ENCODE measurements at places on chromosomes 2 and 18. TPM values are rescaled to one million over a fixed set of nuclear protein-coding genes. Genes with fewer than 3 reads are reported as not detected.

Gene POMC
- total RNA-seq: 0.54 TPM

Gene CRYGD
- total RNA-seq: not detected

Gene QPCT
- total RNA-seq: not detected

Gene GKN2
- not detected for total RNA-seq

Gene WNT6
- not detected for total RNA-seq

Gene DPP4
- total RNA-seq: 1.6 TPM

Gene RNF152
- total RNA-seq: 7.5 TPM

Gene EFEMP1
- 4.1 TPM for total RNA-seq

Gene PMS1
- total RNA-seq: 58.4 TPM

Gene CCDC85A
- 0.16 TPM for total RNA-seq

Gene TSPYL6
- not detected for total RNA-seq

Gene C2orf66
- 0.23 TPM for total RNA-seq

Gene EMX1
- total RNA-seq: not detected

Gene RMDN2
- total RNA-seq: 4.1 TPM

Gene AMER3
- total RNA-seq: 1.4 TPM

Gene CCDC74A
- total RNA-seq: 24.0 TPM

Gene CPSF3
- 86.4 TPM for total RNA-seq

Gene GALNT1
- total RNA-seq: 92.3 TPM

Gene SGPP2
- not detected for total RNA-seq

Gene HOXD10
- total RNA-seq: not detected

Gene TMEM247
- total RNA-seq: not detected

Gene ITPRIPL1
- total RNA-seq: 25.6 TPM

Gene TMSB10
- 1,431 TPM for total RNA-seq

Gene KRTCAP3
- total RNA-seq: 6.9 TPM

Gene CTLA4
- 1.3 TPM for total RNA-seq

Gene TMEM178A
- 12.0 TPM for total RNA-seq

Gene EVX2
- total RNA-seq: 0.43 TPM

Gene MC5R
- not detected for total RNA-seq

Gene TRMT61B
- total RNA-seq: 22.6 TPM

Gene UGT1A4
- total RNA-seq: not detected

Gene SPOPL
- total RNA-seq: 15.9 TPM

Gene CLEC4F
- not detected for total RNA-seq

Gene TMEM37
- 5.3 TPM for total RNA-seq

Gene RIT2
- total RNA-seq: not detected

Gene CHRNG
- total RNA-seq: not detected

Gene HAAO
- 3.5 TPM for total RNA-seq

Gene ALK
- 2.1 TPM for total RNA-seq

Gene FAM124B
- total RNA-seq: not detected

Gene IL1RL1
- total RNA-seq: not detected

Gene PGAP1
- total RNA-seq: 45.1 TPM

Gene FSHR
- total RNA-seq: not detected

Gene CEP68
- 25.0 TPM for total RNA-seq

Gene PROKR1
- 0.16 TPM for total RNA-seq

Gene SLC14A1
- not detected for total RNA-seq

Gene REG1B
- not detected for total RNA-seq

Gene SCN7A
- 0.39 TPM for total RNA-seq

Gene CDH19
- 14.7 TPM for total RNA-seq

Gene SCG2
- 8.6 TPM for total RNA-seq

Gene ZAP70
- 2.4 TPM for total RNA-seq

Gene GAREM1
- 11.0 TPM for total RNA-seq

Gene NHEJ1
- 26.8 TPM for total RNA-seq

Gene WDPCP
- total RNA-seq: 9.1 TPM

Gene ONECUT2
- 8.2 TPM for total RNA-seq

Gene CCBE1
- 0.33 TPM for total RNA-seq

Gene VAPA
- 126 TPM for total RNA-seq

Gene COBLL1
- 4.0 TPM for total RNA-seq

Gene NEU2
- total RNA-seq: not detected

Gene CCDC121
- total RNA-seq: 6.0 TPM

Gene HRH4
- total RNA-seq: not detected

Gene LBX2
- total RNA-seq: not detected
